ENCODE measurements at places on chromosomes 4 and X. TPM values are rescaled to one million over a fixed set of nuclear protein-coding genes. Genes with fewer than 3 reads are reported as not detected.

GRCh38 chr4:141731481-141731880 lies 95.1 kb downstream of the IL15 start:
- no peaks in the 10 kb centered on the region for H3K36me3 ChIP-seq
- H3K27me3 ChIP-seq, result no peaks in the 10 kb centered on the region
- no peak overlapping the region for H3K27ac ChIP-seq
- H3K4me3 ChIP-seq, result no peak overlapping the region
- H3K4me1 ChIP-seq, result no peaks in the 10 kb centered on the region

- H3K27me3 ChIP-seq, result no peaks in the 10 kb centered on the region
- DNase-seq, result no peak
- H3K4me3 ChIP-seq, result no peak overlapping the region
These were observed 60.0 kb downstream of the FHDC1 start for GRCh38 chr4:152996111-152996571.

GRCh38 chr4:182215148-182215547 lies 28.1 kb upstream of the TENM3 start:
- no peaks in the 10 kb centered on the region for H3K4me1 ChIP-seq
- H3K4me3 ChIP-seq, result no peak overlapping the region
- H3K27me3 ChIP-seq, result no peaks in the 10 kb centered on the region
- H3K36me3 ChIP-seq, result no peaks in the 10 kb centered on the region
- no peak for DNase-seq
- H3K27ac ChIP-seq, result no peak overlapping the region

DNA sequence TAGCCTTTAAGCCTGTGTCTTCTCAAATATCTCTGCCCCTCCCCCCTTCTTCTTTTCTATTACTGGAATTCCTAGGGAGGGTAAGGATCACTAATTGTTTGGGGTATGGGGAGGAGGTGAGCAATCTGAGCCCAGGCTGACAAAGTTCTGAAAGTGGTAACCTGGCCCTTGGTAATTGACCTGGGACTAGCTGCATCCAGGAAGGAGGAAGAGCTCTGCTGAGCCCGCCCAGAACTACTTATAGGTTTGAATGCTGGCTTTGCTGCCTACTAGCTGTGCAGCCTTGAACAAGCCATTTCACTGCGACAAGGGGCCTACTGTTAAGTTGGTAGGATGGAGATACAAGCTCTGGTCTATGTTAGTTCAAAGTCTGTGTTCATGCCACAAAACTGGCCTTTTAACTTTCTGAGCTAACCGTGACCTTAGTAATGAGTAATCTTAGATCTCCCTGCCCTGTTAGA lies 37.8 kb downstream of the DGKK start:
- H3K27ac ChIP-seq, result no peak overlapping the region
- no peaks in the 10 kb centered on the region for H3K4me1 ChIP-seq
- H3K4me3 ChIP-seq, result no peak overlapping the region
- H3K36me3 ChIP-seq, result no peaks in the 10 kb centered on the region

- no peak overlapping the region for H3K4me3 ChIP-seq
- H3K4me1 ChIP-seq, result no peaks in the 10 kb centered on the region
- no peak overlapping the region for H3K27ac ChIP-seq
- H3K27me3 ChIP-seq, result no peaks in the 10 kb centered on the region
- DNase-seq, result no peak
These were observed 21.2 kb downstream of the SLC25A5 start for GRCh38 chrX:119489212-119490074.

DNA sequence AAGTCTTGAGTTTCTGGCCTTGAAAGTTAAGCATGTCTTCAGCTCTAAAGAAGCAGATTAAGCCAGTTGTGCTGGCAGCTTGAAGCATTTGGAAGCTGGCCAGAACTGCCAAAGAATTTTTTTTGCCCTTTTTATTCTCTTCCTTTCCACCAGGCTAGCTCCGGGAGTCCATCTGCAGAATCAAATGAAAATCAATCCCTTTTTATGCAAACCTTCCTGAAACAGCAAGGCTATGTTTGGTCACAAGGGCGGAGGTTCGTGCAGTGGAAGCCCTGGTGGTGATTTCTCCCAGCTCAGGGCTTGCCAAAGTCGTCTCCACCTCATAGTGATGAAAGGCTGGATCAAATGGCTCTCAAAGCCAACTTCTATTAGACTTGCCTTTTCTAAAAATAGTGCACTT lies 21.6 kb upstream of the C4orf54 start:
- no peak overlapping the region for H3K4me3 ChIP-seq
- peaks cover 3% of the 10 kb centered on the region for H3K27me3 ChIP-seq
- DNase-seq, result no peak
- H3K4me1 ChIP-seq, result no peaks in the 10 kb centered on the region
- H3K36me3 ChIP-seq, result no peaks in the 10 kb centered on the region

DNA sequence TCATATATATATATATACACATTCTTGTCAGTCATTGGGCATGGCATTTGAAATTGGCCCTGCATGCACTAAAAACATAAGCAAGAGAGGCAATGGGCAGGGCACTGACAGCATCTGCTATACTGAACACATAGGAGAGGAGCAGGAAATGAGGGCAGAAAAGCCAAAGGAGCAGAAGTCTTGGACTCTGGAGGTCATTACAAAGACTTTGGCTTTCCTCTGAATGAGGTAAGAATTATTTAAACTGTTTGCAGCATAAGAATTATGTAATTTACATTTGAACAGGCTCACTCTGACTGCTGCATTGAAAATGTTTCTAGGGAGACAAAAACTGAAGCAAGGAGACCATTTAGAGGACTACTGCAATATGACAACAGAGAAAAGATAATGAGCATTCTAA lies 396.5 kb downstream of the PRDM5 start:
- DNase-seq, result no peak
- no peak overlapping the region for H3K27ac ChIP-seq
- no peak overlapping the region for H3K4me3 ChIP-seq
- no peaks in the 10 kb centered on the region for H3K36me3 ChIP-seq
- H3K27me3 ChIP-seq, result no peaks in the 10 kb centered on the region

DNA sequence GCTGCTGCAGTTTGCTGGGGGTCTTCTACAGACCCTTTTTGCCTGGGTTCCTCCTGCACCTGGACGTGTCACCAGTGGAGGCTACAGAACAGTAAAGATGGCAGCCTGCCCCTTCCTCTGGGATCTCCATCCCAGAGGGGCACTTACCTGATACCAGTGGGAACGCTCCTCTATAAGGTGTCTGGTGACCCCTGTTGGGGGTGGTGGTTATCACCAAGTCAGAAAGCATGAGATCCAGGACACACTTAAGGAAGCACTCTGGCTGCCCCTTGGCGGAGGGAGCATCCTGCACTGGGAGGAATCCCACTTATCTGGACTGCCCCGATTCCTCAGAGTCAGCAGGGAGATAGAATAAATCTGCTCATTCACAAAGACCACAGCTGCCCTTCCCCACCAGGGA lies 218.9 kb upstream of the GALNTL6 start:
- H3K27ac ChIP-seq, result no peak overlapping the region
- H3K27me3 ChIP-seq, result no peaks in the 10 kb centered on the region
- no peak for DNase-seq
- no peaks in the 10 kb centered on the region for H3K36me3 ChIP-seq
- no peaks in the 10 kb centered on the region for H3K4me1 ChIP-seq

- peaks cover 58% of the 10 kb centered on the region for H3K4me1 ChIP-seq
- DNase-seq, result no peak
- no peaks in the 10 kb centered on the region for H3K27me3 ChIP-seq
- no peaks in the 10 kb centered on the region for H3K36me3 ChIP-seq
- peak overlapping the region; percentile 57 for H3K4me3 ChIP-seq
- no peak overlapping the region for H3K27ac ChIP-seq
These were observed 10.7 kb downstream of the USP9X start for GRCh38 chrX:41095908-41096307.

- DNase-seq, result peak; percentile 41
- H3K4me1 ChIP-seq, result no peaks in the 10 kb centered on the region
- H3K27ac ChIP-seq, result no peak overlapping the region
- H3K27me3 ChIP-seq, result no peaks in the 10 kb centered on the region
- H3K36me3 ChIP-seq, result no peaks in the 10 kb centered on the region
These were observed 226.0 kb upstream of the PPP1R2C start for GRCh38 chrX:43003939-43004338.

DNA sequence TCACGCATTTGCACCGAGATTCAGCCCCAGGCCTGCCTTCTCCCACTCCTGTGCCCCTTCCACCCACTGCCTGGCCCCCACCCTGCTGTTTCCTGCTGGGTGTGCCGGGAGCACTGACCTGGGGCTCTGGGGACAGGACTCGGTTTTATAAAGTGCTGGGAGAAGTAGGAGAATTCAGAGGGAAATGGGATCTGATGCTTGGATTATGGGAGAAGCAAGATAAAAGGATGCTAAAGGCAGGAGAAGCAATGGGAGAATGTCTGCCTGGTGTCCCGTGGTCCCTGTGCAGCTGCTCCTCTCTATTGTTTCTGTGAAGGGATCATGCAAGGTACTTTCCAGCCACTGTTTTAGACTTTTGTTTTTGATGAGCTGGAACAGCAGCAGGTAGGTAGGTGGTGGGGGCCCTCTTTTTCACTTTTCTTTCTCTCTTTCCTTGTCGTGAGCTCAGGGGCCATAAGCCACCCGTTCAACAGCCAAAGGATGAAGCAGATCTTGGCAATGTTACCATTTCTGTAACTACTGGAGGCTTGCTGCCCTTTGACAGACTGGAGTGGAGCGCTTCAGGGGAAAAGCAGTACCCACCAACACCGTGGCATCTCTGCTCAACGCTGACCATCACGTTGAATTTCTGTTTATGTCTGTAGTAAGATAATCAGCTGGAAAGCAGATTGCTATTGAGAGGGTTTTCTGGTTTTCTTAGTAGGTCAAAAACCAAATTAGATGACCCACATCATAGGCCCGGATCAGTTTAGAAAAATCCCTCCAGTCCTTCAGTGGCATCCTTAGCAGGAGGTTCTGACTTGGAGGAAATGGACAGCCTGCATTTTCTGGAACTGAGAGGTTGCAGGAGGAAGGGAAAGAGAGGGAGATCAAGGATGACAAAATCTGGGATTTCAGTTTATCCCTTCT lies 63.8 kb upstream of the ENPP6 start:
- no peaks in the 10 kb centered on the region for H3K36me3 ChIP-seq
- H3K27ac ChIP-seq, result peak overlapping the region; percentile 71
- DNase-seq, result no peak
- H3K4me1 ChIP-seq, result peaks cover 38% of the 10 kb centered on the region
- H3K27me3 ChIP-seq, result no peaks in the 10 kb centered on the region

DNA sequence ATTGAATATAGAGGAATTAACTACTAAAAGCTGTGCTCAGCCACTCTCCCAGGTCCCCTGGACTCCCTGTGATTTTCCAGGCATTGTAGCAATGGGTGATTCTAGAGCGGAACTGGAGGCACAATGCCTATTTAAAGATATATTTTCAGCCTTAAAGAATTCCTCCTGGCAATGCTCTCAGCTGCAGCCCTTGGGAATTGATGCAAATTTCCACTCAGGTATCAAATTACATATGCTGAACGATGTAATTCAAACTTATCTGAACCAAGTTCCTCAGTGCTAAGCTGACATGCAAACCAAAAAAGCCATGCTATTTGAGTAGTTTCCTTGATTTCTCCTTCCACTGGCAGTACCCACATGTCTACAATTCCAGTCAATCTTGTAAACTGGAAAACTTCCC lies 86.3 kb upstream of the GABRA3 start:
- no peak overlapping the region for H3K27ac ChIP-seq
- no peaks in the 10 kb centered on the region for H3K36me3 ChIP-seq
- H3K4me1 ChIP-seq, result no peaks in the 10 kb centered on the region
- H3K27me3 ChIP-seq, result no peaks in the 10 kb centered on the region
- no peak overlapping the region for H3K4me3 ChIP-seq
- DNase-seq, result no peak

- no peak overlapping the region for H3K4me3 ChIP-seq
- no peaks in the 10 kb centered on the region for H3K4me1 ChIP-seq
- no peaks in the 10 kb centered on the region for H3K27me3 ChIP-seq
- no peak overlapping the region for H3K27ac ChIP-seq
- H3K36me3 ChIP-seq, result no peaks in the 10 kb centered on the region
These were observed 291.6 kb upstream of the HS3ST1 start for GRCh38 chr4:11720292-11720691.

- no peak overlapping the region for H3K4me3 ChIP-seq
- H3K27ac ChIP-seq, result no peak overlapping the region
- no peaks in the 10 kb centered on the region for H3K36me3 ChIP-seq
- H3K4me1 ChIP-seq, result no peaks in the 10 kb centered on the region
- no peak for DNase-seq
These were observed 1639.6 kb upstream of the PCDH10 start for GRCh38 chr4:131509521-131509920.

GRCh38 chrX:5876984-5877596 lies 351.6 kb downstream of the NLGN4X start:
- H3K27me3 ChIP-seq, result no peaks in the 10 kb centered on the region
- H3K36me3 ChIP-seq, result no peaks in the 10 kb centered on the region
- H3K4me1 ChIP-seq, result no peaks in the 10 kb centered on the region
- no peak overlapping the region for H3K27ac ChIP-seq
- H3K4me3 ChIP-seq, result no peak overlapping the region

The PRPS1 gene
- 59.6 TPM for polyA plus RNA-seq

The LANCL3 gene
- not detected for polyA plus RNA-seq

The CTAG2 gene
- not detected for polyA plus RNA-seq

The VSIG1 gene
- polyA plus RNA-seq, result 16.4 TPM

The RNF175 gene
- 17.3 TPM for polyA plus RNA-seq

The PLK4 gene
- polyA plus RNA-seq, result 2.1 TPM

The PWWP3B gene
- polyA plus RNA-seq, result not detected

The GLRA2 gene
- polyA plus RNA-seq, result not detected
